ENCODE measurements at places on chromosomes 4 and X.

DNA sequence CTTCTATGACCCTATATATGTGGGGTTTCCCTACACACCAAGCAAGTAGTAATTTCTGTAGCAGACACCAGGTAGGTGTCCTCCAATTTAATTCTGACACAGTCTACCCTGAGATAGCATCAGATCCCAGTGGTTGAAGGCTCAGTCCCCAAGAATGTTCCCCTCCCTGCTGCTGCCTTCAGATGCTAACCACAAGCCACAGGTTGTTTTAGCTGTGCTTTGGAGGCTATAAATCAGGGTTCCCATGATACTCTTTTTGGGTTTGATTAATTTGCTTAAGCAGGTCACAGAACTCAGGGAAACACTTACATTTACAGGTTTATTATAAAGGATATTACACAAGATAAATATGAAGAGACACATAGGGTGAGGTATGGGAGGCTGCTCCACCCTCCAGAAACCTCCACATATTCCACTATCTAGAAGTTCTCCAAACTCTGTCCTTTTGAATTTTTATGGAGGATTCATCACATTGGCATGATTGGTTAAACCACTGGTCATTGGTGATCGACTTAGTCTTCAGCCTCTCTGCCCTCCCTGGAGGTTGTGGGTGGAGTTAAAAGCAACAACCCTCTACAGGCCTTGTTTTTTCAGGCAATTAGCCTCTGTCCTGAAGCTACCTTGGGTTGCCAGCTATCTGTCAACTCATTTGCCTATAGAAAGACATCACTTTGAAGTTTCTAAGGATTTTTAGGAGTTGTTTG lies 50.8 kb downstream of the GRIA2 start:
- DNase-seq: no peak

DNA sequence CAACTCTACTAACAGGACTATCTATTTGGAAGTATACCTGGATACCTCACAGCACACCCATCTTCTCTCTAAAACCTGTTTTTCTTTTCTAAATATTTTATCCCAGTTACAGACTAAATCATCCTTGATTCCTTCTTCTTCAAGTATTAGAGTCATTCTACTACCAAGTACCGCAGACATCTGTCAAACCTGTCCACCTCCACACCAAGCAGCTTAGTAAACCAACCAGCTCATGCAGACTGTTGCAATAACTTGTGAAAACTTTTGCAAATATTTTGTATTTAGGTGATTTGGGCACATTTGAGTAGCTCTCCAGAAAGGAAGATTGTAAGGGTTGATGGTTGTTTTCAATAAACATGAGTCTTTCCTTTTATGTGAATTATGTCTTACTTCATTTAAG lies 238.6 kb downstream of the ADAMTS3 start:
- DNase-seq: no peak

DNA sequence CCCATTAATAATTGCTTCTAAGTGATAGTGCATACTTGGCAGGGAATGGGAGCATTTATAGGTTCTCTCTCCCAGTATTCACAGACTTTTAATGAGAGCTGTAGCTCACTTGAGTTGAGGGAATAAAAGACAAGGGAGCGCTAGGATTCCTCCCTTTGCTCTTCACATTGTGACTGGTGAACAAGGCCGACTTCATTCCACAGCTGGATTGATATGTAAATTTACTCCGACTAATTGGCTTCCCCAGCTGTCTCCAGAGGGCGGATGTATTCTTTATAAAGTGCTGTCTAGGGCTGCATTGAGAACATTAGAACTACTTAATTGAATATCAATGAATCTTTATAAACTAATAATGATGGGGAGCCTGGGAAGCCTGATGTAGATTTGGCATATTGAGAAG lies 63.4 kb downstream of the GPR50 start:
- DNase-seq: no peak

DNA sequence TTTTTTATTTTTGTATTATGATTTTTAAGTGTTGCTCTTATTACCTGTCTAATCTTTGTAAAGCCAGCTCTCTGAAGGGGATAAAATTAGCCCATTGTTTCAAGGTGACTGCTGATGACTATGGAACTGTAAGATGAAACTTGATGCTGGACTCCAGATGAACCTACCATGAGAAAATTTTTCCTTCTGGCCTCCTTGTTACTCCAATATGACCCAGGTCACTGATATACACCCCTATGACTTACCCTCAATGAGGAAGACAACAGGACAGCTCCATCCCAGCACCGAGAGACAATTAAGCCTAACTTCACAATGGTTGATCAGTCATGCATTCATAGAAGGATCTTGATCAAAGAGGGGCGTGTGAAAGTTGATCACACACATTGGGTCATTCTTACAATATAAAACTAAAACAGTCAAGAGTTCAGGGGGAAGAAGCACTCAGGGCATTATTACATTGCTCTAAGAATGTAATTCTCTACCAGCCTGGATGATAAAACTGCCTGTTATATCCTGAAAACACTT lies 230.8 kb upstream of the AGTR2 start:
- no peak for DNase-seq

DNA sequence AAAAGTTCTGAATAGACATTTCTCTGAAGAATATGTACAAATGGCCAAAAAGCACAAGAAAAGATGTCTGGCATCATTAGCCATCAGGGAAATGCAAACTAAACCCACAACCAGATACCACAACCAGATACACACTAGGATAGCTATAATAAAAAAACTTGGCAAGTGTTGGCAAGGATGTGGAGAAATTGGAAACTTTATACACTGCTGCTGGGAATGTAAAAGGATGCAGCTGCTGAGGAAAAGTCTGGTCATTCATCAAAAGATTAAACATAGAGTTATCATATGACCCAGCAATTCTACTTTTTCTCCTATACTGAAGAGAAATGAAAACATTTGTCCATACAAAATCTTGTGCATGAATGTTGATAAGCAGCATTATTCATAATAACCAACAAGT lies 92.3 kb downstream of the UCHL1 start:
- no peak for DNase-seq

DNA sequence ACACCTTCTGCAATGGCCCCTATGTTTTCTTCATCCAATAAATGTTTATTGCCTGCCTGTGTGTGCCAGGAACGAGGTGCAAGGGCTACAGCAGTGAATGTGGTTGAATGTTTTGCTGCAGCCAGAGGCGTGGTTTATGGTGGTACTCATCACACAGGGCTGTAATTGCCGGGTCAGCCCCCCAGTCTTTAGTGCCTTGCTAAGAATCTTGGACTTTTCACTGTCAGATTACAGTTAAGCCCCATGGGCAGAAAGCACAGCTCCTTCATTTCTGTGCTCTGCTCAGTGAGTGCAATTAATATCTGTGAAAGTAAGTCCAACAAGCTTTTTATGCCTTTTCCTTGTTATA lies 67.8 kb downstream of the TAPT1 start:
- DNase-seq: no peak

DNA sequence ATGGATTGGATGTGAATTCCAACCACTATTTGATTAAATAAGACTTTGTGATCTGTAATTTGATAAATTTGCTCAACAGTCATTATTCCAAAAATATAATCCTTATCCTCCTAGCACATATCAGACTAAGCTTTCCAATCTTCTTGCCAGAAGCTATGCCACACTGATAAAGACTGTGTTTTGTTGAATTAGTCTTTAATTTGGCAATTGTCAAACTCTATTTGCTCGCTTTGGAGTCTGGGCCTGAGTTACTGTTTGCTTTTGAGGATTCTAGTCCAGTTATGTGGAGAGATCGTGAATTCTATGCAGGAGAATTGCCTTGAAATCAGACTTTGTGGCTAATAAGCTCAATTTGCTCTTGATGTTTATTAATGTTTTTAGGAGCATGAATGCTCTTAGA lies 10.9 kb upstream of the RNF150 start:
- no peak for DNase-seq

- no peak for DNase-seq
Measured at GRCh38 chr4:29770627-29771026, 949.5 kb upstream of the PCDH7 start.

GRCh38 chrX:936979-937769 lies 275.3 kb downstream of the CRLF2 start:
- DNase-seq: no peak

GRCh38 chr4:37023504-37023903 lies 221.0 kb upstream of the NWD2 start:
- DNase-seq: no peak

- DNase-seq: no peak
Measured at GRCh38 chrX:141791856-141792255, 46.3 kb upstream of the MAGEC3 start.

DNA sequence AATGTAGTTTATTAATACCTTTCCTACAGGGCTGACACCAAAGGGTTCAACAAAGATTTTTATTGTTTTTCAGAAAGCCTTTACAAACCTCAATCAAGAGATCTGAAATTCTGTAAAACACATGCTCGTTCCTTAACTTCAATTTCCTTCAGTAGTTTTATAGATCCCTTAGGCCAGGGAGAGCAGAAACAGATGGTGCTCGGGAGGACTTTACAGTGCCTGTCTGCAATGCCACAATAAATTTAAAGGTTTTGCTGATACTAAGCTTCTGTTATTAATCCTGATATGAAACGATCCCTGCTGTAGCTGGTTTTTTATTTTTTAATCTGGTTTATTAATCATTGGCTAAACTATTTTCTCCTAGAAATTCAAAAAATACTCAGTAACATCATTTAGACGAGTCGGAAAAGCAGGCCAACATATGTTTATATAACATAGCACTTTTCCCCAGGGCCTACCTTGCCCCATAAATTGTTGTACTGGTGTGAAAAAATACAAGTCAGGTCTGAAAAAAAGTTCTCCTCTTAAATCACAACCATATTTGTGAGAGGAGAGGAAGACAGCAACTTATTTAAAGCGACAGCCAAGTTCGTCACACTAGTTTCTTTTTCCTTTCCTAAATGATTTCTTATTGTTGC lies 39.8 kb downstream of the SHISA3 start:
- DNase-seq: no peak

- no peak for DNase-seq
Measured at GRCh38 chr4:41678086-41678816, 70.3 kb downstream of the PHOX2B start.

DNA sequence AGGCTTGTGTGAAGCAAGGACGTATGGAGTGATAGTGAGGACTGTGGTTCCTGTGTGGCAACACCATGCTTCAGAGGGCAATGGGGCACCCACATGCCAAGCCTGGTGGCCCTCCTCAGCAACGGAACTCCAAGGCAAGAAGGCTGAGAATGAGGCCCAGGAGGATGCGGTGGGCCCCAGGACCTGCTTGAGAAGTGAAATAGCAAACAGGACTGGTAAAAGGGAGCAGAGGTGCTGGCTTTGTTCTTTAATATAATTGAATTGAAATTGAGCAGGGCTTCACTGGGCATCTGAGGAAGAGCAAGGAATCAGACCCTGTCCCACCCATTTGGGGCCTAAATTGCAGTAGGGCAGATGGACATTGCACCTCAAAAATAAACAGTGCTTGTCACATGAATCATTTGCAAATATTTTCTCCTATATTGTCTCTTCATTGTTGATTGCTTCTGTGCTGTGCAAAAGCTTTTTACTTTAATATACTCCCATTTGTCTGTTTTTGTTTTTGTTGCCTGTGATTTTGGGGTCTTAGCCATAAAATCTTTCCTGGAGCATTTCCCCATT lies 2.3 kb downstream of the TMEM187 start:
- DNase-seq: no peak

- DNase-seq: no peak
Measured at GRCh38 chr4:154399259-154399974, 92.2 kb downstream of the DCHS2 start.

DNA sequence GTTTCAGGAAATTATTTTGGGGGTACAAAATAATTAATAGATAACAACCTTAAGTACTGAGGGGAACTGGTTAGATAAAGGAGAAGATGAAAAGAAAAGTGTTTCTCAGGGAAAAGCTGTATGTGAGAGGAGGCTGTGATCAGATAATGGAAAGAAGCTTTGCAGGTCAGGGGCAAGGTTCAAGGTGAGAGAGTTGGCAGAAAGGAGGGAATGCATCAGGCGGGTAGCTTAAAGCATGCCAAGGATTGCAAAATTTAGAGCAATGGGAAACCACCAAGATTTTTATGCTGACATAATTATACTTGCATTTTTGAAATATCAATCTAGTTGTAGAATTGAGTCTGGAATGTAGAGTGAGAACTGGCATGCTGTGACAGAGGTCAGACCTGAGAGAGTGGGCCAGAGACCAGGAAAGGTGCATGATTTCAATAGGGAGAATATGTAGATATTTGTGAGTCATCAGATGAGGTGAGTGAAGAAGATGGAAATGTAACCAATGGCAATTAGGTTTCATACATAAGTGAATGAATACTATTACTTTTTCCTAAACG lies 508.7 kb downstream of the TRIML1 start:
- DNase-seq: no peak

- DNase-seq: no peak
Measured at GRCh38 chr4:37641352-37641751, 44.8 kb downstream of the RELL1 start.

DNA sequence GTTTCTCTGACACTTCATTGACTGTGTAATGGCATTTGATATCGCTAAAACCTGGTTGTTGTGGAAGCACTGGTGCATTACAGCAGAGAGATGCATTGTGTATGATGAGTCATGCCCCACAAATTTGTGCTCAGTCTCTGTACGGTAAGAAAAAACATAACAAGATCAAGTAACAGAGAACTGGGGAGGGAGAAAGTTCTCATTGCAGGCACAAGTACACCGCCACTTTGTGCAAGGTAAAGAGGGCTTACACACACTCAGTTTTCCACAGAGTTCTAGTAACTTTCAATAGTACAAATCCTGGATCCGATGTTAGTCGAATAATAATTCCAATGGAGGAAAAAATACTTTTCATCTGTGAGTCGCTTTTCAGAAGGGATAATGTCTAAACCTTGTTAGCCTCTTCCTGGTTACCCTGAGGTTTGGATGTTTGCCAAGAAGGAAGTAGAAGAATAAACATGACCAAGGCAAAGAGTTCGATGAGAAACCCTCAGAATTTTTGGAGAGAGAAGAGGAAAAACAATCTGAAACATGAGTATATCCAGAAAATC lies 512.5 kb upstream of the SLIT2 start:
- DNase-seq: no peak

- no peak for DNase-seq
Measured at GRCh38 chr4:95151255-95151654, 393.5 kb downstream of the BMPR1B start.

- peak; percentile 18 for DNase-seq
Measured at GRCh38 chr4:139740531-139741041, 75.0 kb downstream of the MGST2 start.

DNA sequence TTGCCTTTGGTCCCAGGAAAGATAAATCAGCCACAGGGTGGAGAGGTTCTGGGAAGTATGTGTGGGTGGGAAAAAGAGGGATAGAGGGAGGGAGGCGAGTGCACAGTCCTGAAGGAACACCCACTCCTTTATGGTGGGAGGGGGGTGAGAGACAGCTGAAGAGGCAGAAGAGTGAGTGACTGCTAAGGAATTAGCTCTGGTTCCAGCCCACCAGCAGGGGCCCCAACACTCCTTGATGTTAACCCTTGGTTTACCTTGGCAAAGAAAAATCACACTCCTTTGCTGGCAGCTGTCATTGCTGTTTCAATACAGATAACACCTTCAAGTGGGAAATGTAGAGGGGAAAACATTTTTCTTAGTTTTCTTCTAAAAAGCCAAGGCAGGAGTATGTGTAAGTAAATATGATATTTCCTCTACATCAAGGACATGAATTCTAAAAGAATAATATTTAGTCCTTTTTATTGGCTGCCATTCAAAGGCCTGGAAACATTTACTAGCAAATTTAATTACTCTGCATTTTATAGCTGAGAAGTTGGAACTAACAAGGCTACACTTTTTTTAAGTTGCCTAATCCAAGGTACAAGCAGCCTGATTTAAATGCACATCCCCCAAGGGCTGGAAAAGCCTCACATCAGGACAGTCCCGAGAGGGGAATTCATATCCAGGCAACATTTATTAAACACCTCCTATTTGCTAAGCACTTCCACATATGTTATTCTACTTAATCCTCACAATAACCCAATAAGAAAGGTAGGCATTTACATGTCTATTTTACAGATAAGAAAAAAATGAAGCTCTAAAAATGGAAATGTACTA lies 81.7 kb downstream of the HS6ST2 start:
- DNase-seq: no peak
